ENCODE measurements at places on chromosomes 1 and 21.

DNA sequence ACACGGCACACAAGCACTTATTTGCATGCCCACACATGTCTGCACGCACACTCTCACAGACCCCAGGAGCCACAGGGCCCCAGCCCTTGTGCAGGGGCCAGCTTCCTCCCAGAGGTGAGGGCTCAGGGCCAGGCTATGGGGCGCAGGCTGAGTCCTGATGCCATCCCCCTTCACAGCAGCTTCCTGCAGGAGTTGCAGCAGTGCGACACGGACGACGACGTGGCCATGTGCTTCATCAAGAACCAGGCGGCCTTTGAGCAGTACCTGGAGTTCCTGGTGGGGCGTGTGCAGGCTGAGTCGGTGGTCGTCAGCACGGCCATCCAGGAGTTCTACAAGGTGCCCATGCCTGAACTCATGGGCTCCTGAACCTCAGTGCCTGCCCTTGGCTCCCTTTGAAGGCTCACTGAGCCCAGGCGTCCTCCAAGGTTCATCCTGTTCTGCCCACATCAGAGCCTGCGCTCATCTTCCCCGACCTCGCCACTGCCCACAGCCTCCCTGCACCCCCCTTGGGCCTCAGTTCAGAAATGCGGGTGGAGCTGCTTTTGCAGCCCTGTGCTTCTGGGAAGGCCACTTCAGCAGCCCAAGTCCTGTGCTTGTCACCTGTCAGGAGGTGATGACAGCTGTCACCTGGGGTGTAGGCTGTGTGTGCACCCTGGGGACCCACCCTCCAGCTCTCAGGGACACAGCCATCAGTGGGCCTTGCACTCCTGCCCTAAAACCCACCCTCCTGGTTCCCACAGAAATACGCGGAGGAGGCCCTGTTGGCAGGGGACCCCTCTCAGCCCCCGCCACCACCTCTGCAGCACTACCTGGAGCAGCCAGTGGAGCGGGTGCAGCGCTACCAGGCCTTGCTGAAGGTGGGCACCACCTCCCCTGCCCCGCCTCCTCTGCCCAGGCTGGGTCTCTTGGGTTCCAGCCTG is 66.6 kb downstream of the TRIM11 start:
- DNase-seq, result no peak

DNA sequence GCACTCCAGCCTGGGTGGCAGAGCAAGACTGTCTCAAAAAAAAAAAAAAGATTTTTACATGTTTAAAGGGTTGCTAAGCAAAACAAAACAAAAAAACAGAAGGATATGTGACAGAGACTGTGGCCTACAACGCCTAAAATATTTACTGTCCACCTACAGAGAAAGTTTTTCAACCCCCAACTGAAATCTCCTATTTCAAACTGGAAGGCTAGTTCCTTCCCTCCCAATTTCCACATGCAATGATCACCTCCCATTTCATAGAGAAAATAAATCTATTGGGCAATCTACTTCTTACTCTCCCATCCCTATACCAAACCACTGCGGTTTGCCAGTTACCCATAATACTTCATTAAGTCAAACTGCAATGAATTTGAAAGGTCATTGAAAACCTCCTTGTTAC is 74.2 kb downstream of the ST3GAL3 start:
- DNase-seq, result no peak

DNA sequence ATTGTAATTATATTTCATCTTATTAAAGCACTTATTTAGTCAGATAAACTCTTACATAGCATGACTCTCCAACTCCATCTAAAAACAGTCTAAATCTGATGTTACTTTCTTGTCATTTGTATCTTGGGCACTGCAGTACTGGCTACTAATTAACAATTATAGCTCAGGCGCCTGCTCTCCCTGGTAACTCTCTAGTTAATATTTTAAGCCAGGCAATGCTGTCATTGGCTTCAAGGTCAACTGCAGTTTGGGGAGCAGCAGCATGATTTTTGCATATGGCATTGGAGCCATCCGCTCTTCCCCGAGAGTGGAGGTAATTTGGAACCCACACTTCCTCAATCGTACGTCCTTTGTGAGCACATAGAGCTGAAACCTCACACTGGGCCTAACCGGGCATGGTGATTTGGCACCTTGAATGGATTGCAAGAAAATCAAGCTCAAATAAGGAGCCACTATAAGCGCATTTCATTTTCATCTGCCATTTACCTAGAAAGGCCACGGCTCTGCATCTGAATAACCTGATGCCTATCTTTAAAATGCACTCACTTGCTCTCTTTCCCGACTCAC is 187.7 kb downstream of the KAZN start:
- DNase-seq, result no peak

DNA sequence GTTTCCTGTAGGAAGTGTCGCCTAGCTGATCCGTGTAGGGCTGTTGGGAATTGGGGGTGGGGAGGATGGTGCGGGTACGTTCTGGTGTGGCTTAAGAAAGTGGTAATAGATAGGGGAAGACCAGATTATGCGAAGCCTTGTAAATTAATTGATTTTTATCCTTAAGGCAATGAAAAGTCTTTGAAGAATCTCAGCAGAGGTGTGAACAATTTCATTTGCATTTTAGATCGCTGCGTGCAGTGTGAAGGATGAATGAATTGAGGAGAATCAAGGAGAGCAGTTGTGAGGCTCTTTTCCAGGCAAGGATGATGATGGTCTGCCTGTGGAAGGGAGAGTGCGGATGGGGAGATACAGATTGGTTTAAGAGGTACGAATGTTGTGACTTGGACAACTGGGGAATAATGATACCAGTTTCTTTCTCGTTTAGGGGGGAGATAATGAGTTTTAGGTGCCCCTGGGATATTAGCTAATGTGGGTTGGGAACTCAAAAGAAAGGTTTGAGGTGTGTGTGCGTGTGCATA is 813 bp upstream of the DEDD start:
- no peak for DNase-seq

DNA sequence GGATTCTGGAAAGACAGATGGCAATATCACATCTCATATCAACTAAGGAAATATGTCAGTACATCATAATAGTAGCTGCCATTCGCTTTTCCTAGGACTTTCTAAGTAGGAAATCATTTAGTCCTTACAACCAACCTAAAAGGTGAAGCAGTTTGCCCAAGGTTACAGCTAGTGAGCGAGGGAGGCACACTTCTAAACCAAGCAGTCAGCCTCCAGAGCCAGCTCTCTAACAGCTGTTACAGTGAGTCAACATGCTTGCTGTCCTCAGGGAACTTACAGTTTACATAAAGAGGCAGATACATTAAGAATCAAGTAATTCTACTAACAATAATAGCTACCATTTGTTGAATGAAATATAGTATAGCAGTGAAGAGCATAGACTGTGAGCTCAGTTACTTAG is 57.1 kb downstream of the GIPC2 start:
- no peak for DNase-seq

DNA sequence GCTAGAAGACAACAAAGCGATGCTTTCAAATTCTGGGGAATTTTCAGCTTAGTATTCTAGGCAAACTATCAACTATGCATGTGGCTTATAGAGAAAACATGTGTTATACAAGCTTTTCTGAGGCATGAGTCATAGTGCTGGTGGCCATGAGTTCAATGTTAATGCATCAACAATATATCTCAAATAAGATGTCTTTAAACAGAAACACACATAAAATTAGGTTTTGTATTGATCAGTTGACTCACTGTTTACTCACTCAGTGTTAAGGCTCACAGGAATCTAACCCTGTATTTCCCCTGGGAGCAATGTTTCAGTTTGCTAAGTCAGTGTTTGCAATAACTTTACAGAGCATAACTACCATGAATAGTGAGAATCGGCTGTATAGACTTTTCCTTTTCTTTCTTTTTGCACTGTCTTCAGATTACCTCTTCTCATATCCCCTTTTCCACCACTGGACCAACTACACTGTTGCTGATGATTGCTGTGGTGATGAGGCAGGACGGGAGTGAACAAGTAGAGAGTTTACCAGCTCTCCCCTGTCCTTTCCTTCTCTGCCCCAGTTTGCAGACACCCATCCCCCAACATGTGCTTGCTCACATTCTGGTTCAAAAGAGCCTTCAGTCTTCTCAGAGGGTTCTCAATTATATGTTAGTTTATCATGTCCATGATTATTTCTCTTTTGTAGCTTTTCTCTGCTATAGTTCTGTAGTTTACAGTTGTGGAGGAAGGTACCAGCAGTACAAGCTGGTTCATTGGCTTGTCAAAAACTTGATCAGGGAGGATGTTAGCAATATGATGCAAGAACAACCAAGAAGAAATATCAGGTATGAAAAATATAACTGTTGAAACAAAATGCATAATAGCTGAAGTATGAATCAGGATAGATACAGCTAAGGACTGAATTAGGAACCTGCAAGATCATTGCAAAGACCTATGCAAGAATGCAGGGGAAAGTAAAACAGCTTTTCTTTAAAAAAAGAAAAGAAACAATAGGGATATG is 23.9 kb downstream of the CD2 start:
- no peak for DNase-seq

GRCh38 chr1:227929751-227930472 is 17.8 kb downstream of the WNT9A start:
- no peak for DNase-seq

- no peak for DNase-seq
Measured at GRCh38 chr1:148388260-148389026, 94.7 kb downstream of the PPIAL4G start.

DNA sequence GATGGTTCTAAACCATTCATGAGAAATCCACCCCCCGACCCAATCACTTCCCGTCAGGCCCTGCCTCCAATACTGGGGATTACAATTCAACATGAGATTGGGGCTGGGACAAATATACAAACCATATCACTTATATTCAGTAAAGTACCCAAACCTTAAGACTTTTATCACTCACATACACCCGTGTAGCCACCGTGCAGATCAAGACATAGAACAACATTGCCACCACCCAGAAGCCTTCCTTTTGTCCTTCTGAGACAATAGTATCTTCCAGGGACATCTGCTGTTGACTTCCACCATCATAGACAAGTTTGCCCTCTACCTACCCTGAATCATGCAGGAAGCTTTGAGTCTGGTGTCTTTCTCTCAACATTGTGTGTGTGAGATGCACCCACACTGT is 37.5 kb downstream of the CLIC6 start:
- no peak for DNase-seq

DNA sequence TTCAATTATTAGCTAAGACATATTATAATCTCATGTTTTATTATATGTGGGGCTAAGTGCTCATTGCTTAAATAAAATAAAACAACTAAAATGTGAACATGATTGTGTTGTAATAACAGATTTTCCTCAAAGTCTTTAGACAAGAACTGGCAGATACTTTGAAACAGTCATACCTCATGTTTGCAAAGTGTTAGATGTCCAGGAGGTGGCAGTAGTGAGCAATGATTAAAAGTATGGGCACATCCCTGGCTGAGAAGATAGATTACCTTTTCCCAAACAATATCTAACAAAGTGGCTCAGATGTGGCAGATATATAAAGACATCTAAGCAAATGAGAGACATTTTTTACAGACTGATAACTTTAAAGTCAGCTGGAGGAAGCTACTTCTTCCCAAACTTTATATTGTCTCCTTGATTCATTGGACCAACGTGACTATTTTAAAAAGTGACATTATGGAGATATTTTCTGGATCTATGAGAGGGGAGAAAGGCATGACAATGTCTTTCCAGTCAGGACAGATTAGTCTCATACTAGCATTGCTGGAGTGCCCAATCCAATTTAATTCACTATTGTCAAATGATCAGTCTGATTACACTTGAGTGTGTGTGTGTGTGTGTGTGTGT is 269.8 kb downstream of the S1PR1 start:
- DNase-seq, result peak; percentile 0

- DNase-seq, result no peak
Measured at GRCh38 chr1:28428012-28428411, 58.5 kb downstream of the PHACTR4 start.

DNA sequence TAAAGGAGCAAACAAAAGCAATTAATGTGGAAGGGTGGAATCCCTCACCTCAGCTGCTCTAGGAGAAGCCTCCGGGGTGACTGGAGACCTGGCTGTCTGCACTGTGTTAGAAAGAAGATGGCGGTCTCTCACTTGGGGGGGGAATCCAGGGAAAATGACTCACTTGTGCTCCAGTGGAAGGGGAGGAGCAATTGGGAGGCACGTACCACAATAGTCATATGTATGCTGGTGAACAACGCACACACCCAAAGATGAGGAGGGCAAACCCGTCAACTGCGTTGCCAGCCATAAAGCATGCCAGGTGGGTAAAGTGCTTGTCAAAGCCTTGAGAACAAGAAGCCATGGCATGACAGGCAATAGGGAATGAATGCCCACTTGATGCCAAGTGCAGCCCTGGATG is 22.1 kb downstream of the PLEKHA6 start:
- no peak for DNase-seq

DNA sequence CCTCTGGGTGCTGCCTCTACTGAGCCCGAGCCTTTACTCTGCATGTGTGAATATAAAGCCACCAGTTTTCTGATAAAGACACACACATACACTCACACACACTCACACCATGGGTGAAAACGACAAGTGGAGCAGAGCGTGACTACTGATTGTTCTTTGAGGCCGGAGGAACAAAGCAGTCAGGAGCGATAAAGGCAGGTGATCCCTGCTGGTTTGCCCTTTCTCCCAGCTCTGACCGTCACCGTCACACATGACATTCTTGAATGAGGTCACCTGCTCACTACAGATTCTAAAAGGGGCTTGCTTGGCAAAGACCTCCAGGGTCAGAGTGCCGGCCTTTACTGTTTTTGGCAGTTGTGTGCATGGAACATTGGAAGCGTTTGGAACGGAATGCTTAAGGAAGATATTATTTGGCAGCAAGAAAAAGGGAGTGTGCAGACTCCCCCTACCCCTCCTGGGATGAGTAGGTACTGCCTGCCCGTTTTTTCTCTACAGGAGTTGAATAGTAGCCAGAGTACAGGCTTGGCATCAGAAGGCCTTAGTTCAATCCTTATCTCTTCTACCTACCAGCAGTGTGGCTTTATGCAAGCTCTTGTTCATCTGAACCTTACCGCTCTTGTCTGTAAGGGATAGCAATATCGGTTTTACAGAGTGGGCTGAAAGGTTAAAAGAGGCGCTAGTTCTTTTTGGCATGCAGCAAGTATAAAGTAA is 79.7 kb downstream of the PBX1 start:
- DNase-seq, result no peak

DNA sequence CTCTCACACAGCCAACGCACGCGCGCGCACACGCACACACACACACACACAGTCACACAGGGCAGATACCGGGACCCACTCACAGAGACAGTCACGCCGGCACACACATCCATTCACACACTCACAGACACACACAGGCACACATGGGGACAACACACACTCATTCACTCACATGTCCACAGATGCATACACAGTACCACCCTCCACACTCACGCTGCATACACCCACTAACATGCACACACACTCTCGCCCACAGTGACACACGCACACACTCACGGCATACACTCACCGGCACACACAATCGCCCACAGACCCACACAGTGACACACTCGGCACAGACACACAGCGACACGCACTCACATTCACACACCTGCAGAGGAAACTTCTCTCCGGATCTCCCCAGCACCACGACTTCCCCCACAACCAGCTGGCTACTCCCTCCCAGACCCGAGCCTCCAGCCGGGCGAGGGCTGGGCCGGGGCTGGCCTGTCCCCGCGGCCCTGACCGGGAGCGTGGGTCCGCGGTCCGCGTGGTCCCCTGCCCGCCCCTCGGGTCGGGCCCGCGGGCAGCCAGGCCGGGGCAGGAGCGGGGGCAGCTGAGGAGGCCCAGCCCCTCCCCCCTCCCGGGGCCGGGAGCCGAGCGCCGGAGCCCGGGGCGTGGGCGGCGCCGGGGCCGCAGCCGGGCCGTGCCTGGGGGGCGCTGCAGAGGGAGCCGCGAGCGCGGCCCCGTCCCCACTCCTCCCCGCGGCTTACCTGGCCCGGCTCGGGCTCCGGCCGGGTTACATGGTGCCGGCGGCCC is 552 bp downstream of the DLGAP3 start:
- DNase-seq, result no peak

- DNase-seq, result no peak
Measured at GRCh38 chr21:25907573-25908275, 173.0 kb downstream of the GABPA start.
